ENCODE measurements at places on chromosomes 5 and 9.

DNA sequence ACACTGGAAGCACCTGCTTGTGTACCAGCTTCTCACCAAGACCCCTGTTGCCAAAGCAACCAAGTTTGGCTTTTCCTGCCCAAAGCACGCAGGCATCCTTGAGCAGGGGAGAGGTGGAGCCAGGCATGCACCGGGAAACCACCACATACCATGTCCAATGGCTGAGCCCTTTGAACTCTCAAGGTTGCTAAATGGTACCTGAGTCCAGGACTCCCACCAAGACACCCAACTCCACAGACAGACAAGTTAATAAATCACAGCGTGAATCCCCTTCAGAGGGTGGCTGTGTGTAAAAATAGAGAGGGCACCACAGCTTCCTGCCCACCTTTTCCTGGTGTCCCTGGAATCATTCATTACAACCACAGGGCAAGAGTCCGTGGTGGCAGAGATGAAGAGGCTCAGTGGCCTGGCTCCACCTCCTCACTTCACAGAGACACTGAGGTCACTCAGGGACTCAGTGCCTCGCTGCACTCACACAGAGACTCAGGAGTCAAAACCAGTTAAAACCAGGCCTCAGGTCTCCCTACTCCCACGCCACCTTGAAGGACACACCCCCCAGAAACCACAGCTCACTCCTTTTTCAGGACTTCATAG, 143.7 kb downstream of the C5orf15 start:
- no peak for DNase-seq

DNA sequence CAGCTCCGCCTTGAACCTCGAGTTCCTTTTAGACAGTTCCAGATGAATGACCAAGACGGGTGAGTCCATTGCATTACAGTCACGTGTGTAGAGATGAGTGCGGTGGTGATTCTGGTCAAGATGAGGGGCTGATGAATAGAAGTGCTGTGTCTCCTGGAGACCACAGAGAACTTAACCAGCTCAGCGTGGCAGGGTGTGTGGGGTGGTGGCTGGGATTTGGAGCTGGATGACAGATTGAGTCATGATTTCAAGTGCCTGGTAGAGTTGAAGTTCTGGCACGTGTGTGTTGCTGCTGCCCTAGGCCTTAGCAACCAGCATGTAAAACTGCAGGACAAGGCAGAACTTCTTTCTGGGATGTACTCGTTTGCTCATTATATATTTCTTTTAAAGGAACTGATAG, 53.3 kb downstream of the PRRC2B start:
- no peak for DNase-seq

- DNase-seq, result no peak
These were observed 1.4 kb upstream of the JAK2 start for GRCh38 chr9:4983601-4984165.

- peak; percentile 74 for DNase-seq
These were observed 115.4 kb downstream of the LHX2 start for GRCh38 chr9:124126648-124127646.

DNA sequence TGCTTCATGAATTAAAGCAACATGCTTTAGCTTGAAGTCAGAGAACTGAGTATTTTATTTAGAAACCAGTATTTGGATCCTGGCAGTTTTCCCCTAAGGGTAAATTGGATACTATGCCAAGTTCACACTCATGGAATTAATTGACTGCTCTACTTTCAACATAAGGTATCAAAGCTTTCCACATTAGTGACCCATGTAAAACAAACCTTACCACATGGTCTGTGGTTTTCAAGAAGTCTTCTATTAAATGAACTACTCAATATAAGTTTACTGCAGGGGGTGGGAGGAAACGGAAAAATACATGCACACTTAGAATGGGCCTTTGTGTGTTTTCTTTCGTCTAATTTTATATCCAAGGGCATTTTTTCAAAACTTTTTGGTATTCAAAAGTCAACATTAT, 232.0 kb upstream of the FBXL7 start:
- no peak for DNase-seq

- DNase-seq, result no peak
These were observed 276.9 kb downstream of the SEMA5A start for GRCh38 chr5:9269014-9269413.

DNA sequence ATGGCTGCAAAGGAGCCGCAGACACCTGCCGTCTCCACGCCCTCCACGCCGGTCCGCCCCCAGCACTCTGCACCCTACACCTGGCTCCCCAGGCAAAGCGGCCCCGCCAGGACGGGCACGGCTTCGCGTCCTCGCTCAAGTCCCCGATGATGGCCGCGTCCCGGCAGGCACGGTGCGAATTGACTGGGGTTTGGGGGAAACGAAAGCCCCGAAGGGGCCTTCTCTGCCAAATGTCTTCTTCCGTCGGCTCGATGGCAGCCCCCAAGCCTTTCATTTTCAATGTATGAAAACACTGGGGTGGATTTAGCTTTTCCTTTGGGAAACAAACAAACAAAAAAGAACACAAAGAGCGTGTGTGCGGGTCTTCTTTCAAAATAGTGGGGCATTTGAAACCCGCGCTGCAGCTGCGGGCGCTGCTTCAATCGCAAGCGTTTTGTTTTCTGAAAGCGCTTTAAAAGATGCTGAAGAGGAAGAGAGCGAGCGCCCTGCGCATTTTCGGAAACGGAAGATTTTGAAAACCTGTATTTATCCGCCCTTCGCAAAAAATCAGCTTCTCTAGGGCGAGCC, 160.0 kb downstream of the RMI1 start:
- DNase-seq, result no peak

GRCh38 chr9:107940616-107941595, 451.3 kb upstream of the KLF4 start:
- DNase-seq, result no peak

DNA sequence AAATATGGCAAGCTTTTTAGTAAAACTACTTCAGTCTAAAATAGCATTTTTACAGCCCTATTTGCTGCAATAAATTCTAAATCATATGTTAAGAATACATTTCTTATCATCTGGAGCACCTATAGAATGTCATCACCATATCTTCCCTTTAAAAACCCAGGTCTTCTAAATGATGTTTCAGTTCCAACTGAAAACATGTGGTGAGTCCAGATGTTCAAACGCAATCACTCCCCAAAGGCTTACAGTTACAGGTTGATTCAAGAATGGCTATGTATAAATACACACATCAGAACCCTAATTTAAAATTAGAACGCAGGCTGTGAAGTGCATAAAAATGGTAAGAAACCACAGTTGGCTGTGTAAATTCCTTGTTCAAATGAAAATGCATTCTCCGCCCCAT, 796.3 kb downstream of the MAT2B start:
- no peak for DNase-seq

DNA sequence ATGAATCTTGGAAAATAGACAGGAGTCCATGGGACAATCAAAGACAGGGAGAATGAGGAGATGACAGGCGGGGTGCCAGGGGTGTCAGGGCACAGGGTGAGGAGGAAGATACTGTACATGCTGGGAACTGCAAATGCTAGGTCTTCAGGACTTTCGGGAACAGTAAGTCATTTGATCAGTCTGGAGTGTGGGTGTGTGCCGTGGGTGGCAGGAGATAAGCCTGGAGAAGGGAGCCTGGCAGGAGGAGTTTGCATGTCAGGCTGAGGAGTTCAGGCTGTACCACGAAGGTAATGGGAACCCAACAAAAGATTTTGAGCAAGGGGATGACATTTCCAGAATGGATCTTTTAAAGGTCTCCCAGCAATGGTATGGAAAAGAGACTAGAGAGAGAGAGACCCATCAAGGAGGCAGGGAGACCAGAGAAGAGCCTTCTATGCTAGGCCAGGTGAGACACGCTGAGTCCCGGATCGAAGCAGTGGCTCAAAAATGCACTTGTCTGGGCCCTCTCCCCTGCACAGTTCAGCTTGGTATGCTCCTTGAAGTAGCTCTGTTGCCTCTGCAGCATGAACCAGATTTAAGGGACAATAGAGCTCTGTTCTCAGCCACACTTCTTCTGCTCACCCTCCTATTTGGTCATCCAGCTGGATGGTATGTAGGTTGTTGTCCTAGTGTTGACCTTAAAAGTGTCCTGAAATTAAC, 77.0 kb upstream of the FER start:
- DNase-seq, result no peak
